ENCODE measurements at places on chromosomes 4 and X. TPM values are rescaled to one million over a fixed set of nuclear protein-coding genes. Genes with fewer than 3 reads are reported as not detected.

GPC3 gene
- not detected for polyA plus RNA-seq

RHOH gene
- polyA plus RNA-seq: not detected

MGAT4D gene
- polyA plus RNA-seq: not detected

EVC2 gene
- polyA plus RNA-seq: 1.7 TPM

PRRG3 gene
- not detected for polyA plus RNA-seq

SPANXA1 gene
- not detected for polyA plus RNA-seq

BBS12 gene
- polyA plus RNA-seq: 0.91 TPM

DNA sequence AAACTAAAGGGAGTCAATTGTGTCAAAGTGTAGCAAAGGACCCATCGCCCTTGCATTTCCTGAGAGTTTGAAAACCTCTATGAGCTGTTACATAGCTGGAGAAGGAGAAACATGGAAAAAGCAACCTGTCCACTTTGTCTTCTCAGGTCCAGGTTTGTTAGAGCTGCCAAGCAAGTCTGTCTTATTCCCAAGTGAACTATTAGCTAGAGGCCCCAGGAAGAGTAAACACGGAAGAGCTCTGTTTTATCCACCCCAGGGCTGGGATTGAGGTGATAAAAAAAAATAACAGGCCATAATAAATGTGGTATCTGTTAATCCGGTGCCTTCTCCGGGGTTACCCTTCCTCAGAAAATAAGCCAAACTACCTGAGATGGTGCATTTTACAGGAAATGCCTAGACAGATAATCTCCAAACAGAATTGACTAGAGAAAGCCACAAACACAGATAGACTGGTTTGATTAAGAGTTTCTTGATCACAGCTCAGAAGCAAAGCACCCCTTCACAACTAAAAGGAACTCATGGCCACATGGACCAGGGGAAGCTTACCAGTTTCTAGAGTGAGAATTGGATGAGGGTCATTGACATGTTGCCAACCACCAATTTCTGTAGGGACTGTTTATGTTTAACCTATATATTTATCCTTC lies 35.9 kb upstream of the RELL1 start:
- no peak overlapping the region for H3K4me3 ChIP-seq
- H3K36me3 ChIP-seq: no peaks in the 10 kb centered on the region
- no peak overlapping the region for H3K27ac ChIP-seq
- no peaks in the 10 kb centered on the region for H3K27me3 ChIP-seq

DNA sequence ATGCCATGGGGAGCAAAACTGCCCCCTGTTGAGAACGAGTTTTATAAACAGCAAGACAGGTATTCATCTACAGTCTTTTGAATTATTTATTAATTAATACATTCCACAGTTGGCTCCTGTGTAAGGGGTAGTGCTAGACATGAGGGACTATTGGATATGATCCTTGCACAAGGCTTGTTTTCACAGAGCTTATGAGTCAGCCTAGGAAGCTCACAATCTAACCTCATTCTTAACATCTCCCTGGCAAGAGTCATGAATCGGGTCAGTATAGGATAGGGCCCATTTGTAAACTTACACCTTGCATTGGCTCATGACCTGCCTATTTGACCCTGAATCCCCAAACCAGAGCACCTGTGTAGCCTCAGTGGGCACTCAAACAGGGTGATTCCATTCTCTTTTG lies 209.1 kb upstream of the HCCS start:
- no peak overlapping the region for H3K27ac ChIP-seq
- no peak overlapping the region for H3K4me3 ChIP-seq
- peak; percentile 1 for DNase-seq
- H3K4me1 ChIP-seq: peaks cover 6% of the 10 kb centered on the region
- no peaks in the 10 kb centered on the region for H3K27me3 ChIP-seq

- no peak for DNase-seq
- no peaks in the 10 kb centered on the region for H3K27me3 ChIP-seq
- H3K27ac ChIP-seq: no peak overlapping the region
- H3K4me1 ChIP-seq: no peaks in the 10 kb centered on the region
- H3K36me3 ChIP-seq: no peaks in the 10 kb centered on the region
Measured at GRCh38 chr4:108849611-108850168, 86.8 kb upstream of the ETNPPL start.

GRCh38 chr4:141375855-141376254 lies 155.2 kb downstream of the ZNF330 start:
- H3K36me3 ChIP-seq: no peaks in the 10 kb centered on the region
- H3K4me3 ChIP-seq: no peak overlapping the region
- no peak overlapping the region for H3K27ac ChIP-seq
- no peaks in the 10 kb centered on the region for H3K4me1 ChIP-seq
- H3K27me3 ChIP-seq: no peaks in the 10 kb centered on the region

- H3K4me1 ChIP-seq: no peaks in the 10 kb centered on the region
- no peak overlapping the region for H3K4me3 ChIP-seq
- H3K27me3 ChIP-seq: no peaks in the 10 kb centered on the region
- DNase-seq: no peak
- no peak overlapping the region for H3K27ac ChIP-seq
Measured at GRCh38 chr4:103424853-103425252, 226.7 kb upstream of the CENPE start.

- no peaks in the 10 kb centered on the region for H3K27me3 ChIP-seq
- H3K36me3 ChIP-seq: no peaks in the 10 kb centered on the region
- H3K4me3 ChIP-seq: peak overlapping the region; percentile 53
- DNase-seq: no peak
Measured at GRCh38 chrX:107775000-107775733, 420 bp downstream of the TSC22D3 start.

DNA sequence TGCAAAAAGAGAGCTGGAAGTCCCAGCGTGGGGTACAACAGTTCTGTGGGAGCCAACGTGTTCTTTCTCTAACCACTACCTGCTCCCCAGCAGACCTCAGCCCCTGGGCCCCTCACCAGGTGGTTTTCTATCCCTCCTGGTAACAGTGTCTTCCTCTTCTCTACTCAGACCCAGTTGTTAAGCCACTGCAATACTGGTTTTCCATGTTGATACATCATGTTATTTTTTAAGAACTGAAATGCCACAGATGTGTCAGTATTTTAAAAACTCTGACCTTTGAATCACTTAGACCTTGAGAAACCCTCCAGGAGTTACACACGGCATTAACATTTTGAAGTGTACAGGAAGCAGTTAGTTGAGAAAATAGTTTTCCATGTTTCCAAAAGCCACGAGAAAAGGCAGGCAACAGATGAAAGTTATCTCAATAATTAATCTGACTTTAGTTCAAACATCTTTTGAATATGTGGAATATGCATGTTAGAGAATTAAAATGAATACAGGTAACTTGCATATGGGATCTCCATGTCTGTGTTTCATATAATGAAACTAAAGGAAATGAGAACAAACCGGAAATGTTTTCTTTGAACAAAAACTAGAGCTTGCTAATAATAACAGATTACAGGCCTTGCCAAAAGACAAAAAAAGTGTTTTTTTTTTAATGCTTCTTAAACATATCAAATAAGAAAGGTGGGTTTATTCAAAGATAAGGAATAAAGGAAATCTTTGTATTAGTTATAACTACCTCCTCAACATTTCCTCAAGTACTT lies 108.8 kb downstream of the ZNF827 start:
- DNase-seq: peak; percentile 69
- no peaks in the 10 kb centered on the region for H3K27me3 ChIP-seq
- peaks cover 13% of the 10 kb centered on the region for H3K4me1 ChIP-seq
- no peak overlapping the region for H3K4me3 ChIP-seq

DNA sequence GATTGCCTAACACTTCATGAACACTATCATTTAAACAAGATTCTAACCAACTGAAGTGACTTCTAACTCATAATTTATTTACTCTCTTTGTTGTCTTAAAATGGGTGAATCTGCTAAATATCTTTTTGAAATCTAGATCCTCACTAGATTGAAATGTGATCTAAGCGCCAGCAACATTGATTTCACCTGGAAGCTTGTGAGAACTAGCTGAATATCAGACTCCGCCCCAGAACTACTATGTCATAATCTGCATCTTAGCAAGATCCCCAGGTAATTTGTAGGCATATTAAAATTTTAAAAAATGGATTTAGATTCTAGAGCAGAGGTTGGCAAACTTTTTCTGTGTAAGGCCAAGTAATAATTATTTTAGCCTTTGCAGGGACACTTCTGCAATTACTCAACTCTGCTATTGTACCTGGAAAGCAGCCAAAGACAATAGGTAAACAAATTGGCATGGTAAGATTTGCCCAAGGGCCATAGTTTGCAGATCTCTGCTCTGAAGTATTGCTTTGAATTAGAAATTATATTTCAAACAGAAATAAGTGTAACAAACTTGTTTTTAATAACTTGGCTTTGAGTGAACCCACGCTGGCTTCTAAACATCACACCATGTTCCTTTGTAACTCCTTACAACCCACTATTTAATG lies 121.5 kb downstream of the REELD1 start:
- peaks cover 24% of the 10 kb centered on the region for H3K4me1 ChIP-seq
- H3K36me3 ChIP-seq: no peaks in the 10 kb centered on the region
- peak overlapping the region; percentile 8 for H3K27ac ChIP-seq
- DNase-seq: peak; percentile 50
- H3K4me3 ChIP-seq: no peak overlapping the region

- no peak overlapping the region for H3K4me3 ChIP-seq
- DNase-seq: no peak
- no peak overlapping the region for H3K27ac ChIP-seq
- no peaks in the 10 kb centered on the region for H3K4me1 ChIP-seq
- H3K36me3 ChIP-seq: no peaks in the 10 kb centered on the region
Measured at GRCh38 chr4:10279261-10279660, 162.7 kb upstream of the WDR1 start.

- no peaks in the 10 kb centered on the region for H3K4me1 ChIP-seq
- no peaks in the 10 kb centered on the region for H3K27me3 ChIP-seq
- peak; percentile 15 for DNase-seq
- no peak overlapping the region for H3K4me3 ChIP-seq
- H3K27ac ChIP-seq: no peak overlapping the region
Measured at GRCh38 chr4:40292313-40292759, 42.8 kb upstream of the CHRNA9 start.

DNA sequence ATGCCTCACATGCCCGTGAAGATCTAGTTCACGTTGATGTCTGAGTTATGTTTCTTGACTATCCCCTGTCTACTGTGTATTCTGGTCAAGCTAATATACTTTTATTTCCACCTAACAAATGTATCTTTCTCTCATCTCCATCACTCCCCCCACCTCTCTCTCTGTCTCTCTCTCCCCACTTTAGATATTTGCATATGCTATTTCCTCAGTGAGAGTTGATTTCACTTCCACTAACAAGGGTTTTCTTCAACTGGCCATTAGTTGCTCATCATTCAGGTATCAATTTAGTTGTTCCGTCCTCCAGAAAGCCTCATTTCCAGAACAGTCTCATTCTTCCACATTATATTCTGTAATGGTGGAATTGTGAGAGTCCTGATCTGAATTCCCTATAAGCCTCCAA lies 1777.8 kb upstream of the TENM3 start:
- no peak overlapping the region for H3K4me3 ChIP-seq
- H3K4me1 ChIP-seq: no peaks in the 10 kb centered on the region
- H3K36me3 ChIP-seq: no peaks in the 10 kb centered on the region
- DNase-seq: no peak
- no peaks in the 10 kb centered on the region for H3K27me3 ChIP-seq
- H3K27ac ChIP-seq: no peak overlapping the region

GRCh38 chr4:113113151-113113550 lies 63.7 kb downstream of the ANK2 start:
- H3K4me1 ChIP-seq: no peaks in the 10 kb centered on the region
- H3K36me3 ChIP-seq: no peaks in the 10 kb centered on the region
- no peaks in the 10 kb centered on the region for H3K27me3 ChIP-seq
- no peak overlapping the region for H3K4me3 ChIP-seq
- DNase-seq: no peak

DNA sequence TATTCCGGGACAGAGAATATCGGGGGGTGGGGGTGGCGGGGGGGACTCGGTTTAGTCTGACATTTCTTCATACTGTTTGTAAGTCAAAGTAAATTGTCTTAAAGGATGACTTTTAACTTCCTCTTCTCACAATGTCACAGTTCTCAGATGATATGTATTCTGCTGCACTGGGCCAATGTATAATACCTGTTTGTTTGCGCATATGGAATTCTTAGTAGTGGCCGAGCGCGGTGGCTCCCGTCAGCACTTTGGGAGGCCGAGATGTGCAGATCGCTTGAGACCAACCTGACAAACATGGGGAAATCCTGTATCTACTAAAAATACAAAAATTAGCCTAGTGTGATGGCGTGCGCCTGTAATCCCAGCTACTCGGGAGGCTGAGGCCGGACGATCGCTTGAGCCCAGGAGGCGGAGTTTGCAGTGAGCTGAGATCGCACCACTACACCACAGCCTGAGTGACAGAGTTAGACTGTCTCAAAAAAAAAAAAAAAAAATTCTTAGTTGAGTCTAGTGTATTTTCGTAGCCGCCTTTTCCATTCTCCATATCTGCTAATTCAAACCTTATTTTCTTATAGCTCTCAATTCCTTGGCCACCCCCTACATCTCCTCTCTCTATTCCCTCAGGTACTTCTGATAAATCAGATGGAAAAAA lies 851 bp downstream of the POLR2B start:
- no peaks in the 10 kb centered on the region for H3K27me3 ChIP-seq
- peak overlapping the region; percentile 88 for H3K4me3 ChIP-seq
- H3K4me1 ChIP-seq: peaks cover 37% of the 10 kb centered on the region
- peak overlapping the region; percentile 100 for H3K27ac ChIP-seq

DNA sequence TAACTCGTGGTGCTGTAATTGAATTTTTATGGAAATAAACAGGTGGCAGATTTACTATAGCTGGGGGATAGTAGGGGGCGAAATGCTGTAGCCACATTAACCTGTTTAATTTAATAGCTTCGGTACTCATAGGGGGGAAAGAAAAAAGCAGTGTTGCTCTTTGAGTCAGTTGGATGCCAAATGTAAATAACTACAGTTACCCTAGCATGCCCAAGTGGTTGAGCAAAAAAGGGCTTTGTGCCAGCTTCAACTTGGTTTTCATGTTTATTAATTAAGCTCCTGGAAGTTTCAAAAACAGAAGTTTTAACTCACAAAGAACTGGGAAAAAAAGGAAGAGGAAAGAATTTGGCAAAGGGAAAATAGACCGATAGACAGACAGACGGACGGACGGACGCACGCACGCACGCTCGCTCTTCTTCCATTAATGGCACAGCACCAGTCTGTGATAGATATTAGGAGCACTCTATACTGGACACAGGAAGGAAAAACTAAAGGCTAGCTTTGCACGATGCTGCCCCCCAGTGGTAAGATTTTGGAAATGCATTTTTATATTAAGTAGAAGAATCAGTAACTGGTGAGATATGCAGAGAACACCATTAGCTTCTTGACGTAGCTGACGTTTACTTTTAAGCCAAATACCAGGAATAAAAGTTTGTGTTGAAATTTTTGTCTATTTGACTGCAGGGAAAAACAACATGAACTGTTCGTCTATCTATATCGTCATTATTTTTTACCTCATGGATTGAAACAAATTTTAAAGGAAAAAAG lies 151.8 kb downstream of the SLC7A11 start:
- peak; percentile 90 for DNase-seq
- no peaks in the 10 kb centered on the region for H3K27me3 ChIP-seq
- H3K36me3 ChIP-seq: no peaks in the 10 kb centered on the region
- H3K27ac ChIP-seq: no peak overlapping the region
- H3K4me3 ChIP-seq: peak overlapping the region; percentile 11

DNA sequence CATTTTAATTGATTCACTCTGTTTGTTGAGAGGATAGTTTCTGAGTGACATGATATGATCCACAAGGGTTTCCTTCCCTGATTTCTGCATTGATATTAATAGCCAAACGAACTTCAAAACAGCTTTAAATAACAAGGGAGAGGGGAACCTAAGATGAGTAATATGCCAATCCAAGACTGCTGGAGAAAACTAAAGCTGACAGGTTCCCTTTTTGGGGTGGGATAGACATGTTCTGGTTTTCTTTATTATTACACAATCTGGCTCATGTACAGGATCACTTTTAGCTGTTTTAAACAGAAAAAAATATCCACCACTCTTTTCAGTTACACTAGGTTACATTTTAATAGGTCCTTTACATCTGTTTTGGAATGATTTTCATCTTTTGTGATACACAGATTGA lies 182.2 kb downstream of the AR start:
- no peak overlapping the region for H3K4me3 ChIP-seq
- peaks cover 11% of the 10 kb centered on the region for H3K4me1 ChIP-seq
- DNase-seq: no peak
- H3K36me3 ChIP-seq: peaks cover 5% of the 10 kb centered on the region
- H3K27ac ChIP-seq: no peak overlapping the region
